Activated CD4-positive, alpha-beta T cell treated with anti-CD3 and anti-CD28 coated beads, Interleukin-2, amount 50 U/mL, for 24 hours (primary cell): ENCODE measurements at places on chromosomes 5 and 9.

DNA sequence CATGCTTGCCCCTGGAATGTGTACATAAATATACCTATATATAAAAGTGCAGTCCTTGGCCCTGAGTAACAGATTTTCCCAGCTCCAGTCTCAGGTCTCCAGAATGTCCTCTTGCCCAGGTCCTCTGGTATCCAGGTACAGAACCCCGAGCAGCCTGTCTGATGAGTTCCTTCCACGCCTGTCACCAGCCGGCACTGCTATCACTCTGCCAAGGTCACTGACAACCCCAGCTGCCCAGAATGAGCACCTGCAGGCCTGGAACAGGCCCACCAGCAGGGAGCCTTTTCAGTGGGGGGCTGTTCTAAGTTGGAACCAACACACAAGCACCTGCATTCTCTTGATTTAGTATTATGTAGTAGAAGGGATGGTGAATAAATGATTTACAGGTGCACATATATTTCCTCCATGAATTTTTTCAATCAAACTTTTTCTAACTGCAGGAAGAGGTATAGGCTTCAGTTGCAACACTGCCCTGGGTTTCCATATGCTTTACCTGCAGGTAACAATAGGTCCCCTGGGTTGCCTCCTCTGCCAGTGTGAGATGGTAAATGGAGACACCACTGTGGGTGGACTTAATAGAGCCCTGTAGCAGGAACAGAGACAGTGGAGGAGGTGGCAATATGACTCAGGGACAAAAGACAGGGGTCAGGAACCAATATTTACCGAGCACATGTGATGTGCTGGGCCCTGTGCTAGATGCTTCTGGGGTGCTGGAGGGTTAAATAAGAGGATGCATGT is 291.9 kb downstream of the SPOCK1 start:
- DNase-seq: no peak

DNA sequence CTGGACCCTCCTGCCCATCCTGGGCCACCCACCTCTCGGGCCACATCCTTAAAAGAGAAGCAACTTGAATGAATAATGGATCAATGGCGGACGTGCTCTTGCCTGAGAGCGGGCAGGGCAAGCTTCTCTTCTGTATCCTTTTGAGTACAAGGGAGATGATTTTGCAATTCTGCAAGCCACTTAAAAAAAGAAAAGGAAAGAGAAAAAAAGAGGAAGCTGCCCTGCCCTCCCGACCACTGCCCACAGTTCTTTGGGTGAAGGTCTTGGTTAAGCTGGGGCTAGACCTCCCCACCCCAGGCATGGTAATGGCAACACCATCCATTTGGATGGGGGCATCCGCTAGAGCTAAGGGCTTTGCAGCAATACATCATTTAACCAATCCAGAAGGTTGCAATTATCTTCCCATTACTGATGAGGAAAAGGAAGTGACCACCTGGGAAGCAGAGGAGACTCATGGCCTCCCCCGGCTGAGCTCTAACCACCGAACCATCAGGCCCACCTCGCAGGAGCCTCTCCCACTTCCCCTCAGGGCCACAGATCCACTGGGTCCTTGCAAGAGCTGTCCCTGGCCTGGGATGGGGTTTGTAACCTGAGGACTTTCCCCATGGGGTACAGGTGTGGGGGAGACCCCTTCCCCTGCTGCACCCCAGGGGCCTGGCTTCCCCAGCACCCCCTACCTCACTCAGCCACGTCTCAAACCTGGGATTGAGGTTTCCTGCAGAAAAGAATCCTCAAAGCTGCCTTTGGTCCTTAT is 27.8 kb upstream of the LAMC3 start:
- no peak for DNase-seq

- no peak for DNase-seq
Measured at GRCh38 chr9:70152350-70152749, 106.4 kb upstream of the SMC5 start.

- DNase-seq: no peak
Measured at GRCh38 chr5:159956074-159956473, 39.8 kb downstream of the ADRA1B start.

DNA sequence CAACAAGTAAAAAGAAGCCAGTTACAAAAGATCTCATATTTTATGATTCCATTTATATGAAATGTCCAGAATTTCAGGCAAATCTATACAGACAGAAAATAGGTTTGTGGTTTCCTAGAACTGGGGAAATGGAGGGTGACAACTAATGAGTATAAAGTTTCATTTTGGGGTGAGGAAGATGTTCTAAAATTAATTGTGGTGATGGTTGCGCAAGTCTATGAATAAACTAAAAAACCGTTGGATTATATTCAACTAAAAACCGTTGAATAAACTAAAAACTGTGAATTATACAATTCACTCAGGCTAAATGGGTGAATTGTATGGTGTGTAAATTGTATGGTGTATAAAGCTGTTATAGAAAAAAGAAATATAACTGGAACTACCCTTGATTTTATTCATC is 47.6 kb downstream of the ADAMTS6 start:
- no peak for DNase-seq

DNA sequence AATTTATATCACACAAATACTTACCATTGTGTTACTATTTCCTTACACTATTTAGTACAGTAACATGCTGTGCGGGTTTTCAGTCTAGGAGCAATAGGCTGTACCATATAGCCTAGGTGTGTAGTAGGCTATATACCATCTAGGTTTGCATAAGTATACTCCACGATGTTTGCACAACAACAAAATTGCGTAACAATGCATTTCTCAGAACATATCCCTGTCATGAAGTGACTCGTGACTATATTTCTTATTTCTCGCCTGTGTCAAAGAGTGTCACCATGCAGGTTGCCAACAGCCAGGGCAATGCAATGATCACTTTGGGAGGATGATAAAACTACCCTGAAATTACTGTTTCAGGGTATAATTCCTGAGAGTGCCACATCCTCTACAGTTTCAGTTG is 65.6 kb upstream of the CD180 start:
- no peak for DNase-seq

DNA sequence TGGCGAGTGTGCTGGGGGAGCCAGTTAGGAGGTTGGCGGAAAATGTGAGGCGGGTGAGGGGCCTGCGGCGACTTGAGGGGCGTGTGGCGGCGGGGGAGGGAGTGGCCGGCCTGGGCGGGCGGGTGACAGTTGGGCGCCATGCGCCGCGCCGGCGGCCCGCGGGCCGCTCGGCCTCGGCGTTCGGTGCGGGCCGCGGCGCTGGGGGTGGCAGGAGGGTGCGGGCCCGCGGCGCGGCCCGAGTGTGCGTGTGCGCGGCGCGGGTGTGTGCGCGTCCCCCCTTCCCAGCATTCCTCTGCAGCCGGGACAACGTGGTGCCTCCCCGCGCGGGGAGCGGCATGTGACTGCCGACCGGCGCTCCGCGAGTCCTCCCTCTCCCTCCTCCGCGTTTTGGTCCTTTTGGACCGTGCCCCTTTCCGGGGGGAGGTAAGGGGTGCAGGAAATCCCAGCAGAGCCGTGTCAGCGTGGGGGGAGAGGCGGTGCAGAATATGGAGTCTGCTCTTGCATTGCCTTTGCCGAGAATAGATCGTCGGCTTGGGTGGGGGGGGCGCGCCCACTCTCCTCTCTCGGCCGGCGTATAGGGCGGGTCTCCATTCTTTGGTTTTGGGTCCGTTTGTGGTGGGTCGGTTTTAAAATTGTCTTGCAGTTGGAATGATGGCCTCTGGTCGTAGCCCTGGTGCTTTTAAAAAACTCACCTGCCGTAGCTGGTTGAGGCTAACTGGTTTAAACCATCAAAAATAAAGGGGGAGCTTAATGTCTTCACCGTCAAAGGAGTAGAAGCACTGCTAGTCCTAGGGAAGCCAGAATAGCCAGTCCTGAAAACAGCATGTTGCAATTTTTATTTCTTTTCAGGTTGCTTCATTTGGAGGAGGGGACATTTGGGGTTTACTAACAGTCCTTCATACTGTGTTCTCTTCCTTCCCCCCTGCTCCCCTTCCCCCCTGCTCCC is 2.0 kb downstream of the LARP1 start:
- peak; percentile 29 for DNase-seq

DNA sequence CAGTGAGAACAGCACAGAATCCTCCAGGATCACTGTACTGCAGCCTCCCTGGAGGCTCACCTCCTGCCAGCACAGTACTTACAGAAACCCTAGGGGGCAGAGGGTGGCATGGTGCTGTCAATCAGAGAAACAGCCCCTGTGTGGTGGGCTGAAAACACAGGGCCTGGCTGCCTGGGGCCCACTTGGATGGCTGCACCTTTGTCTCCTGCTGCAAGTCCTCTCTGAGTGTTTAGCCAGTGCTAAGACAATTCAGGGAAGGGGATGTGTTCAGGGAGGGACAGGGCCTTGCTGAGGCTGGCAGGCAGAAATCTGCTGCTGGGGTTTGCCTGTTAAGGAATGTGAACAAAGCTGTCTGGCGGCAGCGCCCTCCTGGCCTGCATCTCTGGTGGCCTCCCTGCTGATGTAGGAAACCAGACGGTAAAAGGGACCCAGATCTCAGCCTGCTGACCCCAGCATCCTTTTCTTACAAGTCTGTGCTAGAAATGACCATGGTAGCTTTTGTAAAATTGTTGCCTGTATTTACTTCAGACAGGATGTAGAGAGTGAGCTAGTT is 39.5 kb downstream of the PRRC2B start:
- DNase-seq: no peak

DNA sequence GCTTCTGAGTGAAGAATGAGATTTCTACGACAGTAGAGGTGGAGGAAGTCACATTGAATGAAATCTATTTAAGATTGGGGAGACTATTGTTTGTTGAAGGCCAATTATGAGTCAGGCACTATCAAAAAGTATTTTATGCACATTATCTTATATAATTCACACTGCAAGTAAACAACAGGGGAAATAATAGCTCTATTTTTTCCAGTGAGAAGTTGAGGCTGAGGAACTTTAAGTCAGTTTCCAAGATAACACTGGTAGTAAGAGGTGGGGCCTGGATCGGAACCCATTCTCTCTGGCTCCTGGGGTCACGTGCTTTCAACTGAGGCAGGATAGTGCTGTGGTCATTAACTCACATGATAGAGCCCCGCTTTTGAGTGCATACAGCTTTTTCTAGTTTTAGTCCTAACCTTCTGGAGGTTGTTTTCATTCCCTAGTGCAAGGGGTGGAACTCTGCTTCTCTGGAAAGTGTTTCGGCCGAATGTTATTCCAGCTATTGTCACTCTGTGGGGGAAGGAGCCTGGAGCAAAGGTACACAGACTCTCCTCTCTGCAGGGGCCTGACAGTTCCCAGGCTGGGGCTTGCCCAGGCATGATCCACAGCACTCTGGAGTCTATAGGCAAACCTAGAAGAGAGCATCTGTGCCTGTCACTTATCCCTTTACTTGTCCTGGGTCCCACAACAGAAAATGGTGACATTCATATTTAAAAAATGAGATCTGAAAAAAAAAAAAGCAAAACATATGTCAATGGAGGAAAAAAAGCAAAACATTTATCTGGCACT is 352.4 kb upstream of the ACTBL2 start:
- DNase-seq: no peak
